ENCODE measurements at places on chromosomes 5 and 9.
A peak's percentile ranks its signal among the peaks of the same experiment; 100 is the strongest.

DNA sequence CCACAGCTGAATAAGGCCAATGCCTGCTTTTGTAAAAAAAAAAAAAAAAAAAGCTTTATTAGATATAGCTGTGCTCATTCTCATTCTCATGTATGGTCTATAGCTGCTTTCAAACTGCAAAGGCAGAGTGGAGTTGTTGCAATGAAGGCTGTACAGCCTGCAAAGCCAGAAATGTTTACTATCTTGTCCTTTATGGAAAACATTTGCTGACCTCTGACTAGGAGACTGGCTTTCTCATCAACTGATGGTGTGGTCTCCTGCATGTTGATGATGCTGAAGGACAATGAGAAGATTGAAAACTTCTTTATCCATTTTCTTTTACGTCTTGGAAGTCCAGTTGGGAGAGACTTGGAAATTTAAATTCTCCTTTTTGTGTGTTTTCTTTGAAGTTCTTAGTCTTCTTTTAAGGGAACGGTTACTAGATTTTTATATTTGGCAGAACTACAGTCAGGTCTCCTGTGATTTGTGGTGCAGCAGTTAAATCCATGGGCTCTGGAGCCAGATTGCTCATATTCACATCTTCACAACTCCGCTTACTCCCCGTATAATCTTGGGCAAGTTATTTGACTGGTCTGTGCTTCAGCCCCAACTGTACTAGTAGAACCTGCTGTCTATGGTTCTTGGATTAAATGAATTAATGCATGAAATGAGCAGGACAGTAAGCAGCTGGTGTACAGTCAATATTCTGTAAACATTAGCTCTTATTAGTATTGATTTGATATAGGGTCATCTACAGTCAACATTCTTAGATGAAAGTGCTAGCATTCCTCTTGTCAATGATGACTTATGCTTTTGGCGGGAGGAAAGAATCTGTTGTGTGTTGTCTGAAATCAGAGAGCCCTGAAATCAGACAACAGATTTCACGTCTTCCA is 39.7 kb upstream of the BASP1 start:
- DNase-seq: no peak

DNA sequence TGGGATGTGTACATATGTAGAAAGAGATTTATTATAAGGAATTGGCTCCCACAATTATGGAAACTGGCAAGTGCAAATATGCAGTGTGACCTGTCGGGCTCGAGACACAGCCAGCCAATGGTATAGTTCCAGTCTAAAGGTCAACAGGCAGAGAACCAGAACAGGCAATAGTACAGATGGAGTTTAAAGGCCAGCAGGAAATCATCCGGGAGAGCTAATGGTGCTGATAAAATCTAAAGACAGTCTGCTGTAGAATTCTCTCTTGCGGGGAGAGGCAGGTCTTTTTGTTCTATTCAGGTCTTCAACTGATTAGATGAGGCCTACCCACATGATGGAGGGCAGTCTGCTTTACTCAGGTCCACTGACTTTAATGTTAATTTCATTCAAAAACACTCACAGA is 21.8 kb downstream of the ANKRD31 start:
- no peak for DNase-seq

DNA sequence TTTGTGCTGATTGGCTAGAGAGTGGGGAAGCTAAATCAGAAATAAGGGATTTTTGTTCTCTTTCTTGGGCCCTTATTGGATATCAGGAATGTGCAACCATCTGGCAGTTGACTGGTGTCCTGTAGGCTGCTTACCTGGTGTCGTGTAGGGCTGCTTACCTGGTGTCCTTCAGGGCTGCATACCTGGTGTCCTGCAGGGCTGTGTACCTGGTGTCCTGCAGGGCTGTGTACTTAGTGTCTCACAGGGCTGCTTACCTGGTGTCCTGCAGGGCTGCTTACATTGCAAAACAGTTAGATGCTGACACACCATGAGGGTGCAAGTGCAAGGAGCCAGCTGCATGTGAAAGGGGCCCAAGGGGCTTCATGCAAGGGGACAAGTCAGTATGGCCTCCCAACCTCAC is 249.3 kb downstream of the ICE1 start:
- DNase-seq: no peak

DNA sequence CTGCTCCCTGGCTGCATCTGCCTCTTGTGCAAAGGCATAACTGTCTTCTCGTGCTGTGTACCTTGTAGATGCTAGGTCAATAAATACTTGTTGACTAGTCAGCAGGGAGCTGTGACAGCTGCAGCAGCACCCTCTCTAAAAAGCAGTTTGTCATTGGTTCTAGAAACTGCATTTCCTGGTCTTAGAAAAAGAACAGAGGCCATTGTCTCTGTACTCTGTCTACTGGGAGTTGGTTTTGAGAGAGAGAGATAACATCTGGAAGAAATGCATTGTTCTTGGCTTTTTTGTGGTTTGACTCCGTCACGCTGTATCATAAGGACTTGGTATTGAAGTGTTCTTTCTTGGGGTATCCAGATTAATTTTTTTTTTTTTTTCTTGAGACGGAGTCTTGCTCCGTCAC is 32.3 kb downstream of the SH3GLB2 start:
- DNase-seq: no peak

GRCh38 chr9:2213830-2214468 is 198.8 kb downstream of the SMARCA2 start:
- DNase-seq: no peak

DNA sequence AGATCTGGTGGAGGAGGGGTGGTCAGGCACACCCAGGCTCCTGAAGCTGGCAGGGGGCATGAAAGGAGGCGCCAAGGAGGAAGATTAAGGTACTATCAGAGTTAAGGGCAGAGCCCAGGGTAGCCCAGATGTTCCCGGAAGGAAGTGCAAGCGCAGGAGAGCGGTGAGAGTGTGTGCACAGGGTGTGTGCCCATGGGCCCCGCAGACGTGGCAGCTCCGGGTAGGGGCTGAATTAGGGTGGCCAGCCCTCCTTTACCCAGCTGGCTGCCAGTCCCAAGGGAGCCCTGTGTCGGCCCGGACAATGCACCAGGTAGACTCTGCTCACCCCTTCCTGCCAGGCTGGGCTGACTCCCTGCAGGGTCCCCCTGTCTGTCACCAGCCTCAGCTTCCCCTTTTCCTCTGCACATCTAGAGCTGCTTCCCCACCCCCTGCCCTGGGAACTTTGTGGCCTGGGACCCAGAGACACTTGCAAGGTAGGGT is at the start of gene SMIM33:
Gene SMIM33, plus strand, starts transcription at position 184 of the 480 bp plus-strand sequence. Its CDS starts 118 bp downstream, at position 302.
- DNase-seq: no peak

- no peak for DNase-seq
Observed at GRCh38 chr9:33884856-33885701, 68.1 kb downstream of the UBE2R2 start.

- no peak for DNase-seq
Observed at GRCh38 chr9:89885156-89885555, 280.3 kb downstream of the GADD45G start.

DNA sequence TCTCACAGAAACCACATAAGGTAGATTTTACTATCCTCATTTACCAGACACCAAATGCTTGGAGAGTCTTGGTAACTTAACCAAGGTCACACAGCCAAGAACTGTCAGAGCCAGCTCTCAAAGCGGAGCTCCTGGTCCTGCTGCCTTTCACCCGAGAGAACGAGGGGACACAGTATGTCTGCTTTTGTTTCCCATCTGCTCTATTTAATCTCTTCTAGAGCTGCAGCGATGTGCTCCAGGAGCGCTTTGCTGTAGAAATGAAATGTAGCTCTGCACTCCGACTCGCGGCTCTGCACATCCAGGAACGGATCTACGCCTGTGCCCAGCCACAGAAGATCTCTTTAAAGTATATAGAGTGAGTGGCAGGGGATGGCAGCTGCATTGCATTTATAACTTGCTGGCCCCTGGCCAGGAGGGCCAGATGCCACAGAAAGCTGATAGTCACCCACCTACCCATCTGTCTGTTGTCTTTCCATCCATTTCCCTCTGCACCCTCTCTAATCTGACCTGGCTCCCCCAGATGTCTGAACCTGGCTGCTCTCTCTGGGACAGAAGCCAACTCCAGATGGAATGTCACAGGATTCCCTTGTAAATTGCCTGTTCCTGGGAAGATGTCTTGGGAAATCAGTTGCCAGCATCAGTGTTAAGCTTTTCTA is 21.4 kb upstream of the TRMT10B start:
- no peak for DNase-seq

DNA sequence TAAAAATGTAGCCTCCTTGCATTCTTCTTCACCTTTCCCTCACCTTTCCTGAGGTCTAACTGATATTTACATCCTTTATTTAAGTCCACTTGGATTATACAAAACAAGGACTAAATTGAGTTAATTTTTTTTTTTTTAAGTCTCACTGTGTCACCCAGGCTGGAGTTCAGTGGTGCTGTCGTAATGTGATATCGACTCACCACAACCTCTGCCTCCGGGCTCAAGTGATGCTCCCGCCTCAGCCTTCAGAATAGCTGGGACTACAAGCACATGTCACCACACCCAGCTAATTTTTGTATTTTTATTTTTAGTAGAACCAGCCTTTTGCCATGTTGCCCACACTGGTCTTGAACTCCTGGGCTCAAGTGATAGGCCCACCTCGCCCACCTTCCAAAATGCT is 195.3 kb downstream of the BNC2 start:
- no peak for DNase-seq

DNA sequence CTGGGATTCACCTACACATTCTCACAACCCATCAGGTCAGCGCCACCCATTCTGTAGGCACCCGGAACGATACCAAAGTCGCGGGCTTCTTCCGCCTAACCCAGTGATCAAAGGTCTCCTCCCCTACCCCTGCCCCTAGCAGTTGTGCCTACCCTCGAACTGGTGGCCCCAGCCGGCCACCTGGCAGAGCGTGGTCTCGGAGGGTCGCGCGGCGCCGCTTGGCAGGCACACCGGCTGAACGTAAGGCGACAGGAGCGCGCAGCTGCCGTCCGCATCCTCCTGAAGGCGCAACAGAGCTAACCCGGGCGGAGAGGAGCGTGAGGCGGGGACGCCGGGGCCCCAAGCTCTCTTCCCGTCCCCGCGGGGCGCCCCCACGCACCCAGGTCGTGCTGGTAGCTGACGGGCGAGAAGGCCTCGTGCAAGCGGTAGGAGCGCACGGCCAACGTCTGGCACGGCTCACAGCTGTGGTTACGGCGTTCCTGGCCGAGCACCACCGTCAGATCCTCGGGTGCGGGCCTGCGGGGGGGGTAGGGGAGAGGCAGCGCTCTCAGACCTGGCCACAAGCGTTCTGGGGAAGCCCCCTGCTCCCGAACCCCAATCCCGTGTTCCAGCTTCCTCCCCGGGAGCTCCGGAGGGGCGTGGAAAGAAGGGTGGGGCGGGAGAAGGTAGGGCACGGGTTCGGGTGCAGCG is 2.8 kb upstream of the PFN3 start:
- no peak for DNase-seq

GRCh38 chr9:250625-251024 is 36.0 kb downstream of the DOCK8 start:
- DNase-seq: no peak

DNA sequence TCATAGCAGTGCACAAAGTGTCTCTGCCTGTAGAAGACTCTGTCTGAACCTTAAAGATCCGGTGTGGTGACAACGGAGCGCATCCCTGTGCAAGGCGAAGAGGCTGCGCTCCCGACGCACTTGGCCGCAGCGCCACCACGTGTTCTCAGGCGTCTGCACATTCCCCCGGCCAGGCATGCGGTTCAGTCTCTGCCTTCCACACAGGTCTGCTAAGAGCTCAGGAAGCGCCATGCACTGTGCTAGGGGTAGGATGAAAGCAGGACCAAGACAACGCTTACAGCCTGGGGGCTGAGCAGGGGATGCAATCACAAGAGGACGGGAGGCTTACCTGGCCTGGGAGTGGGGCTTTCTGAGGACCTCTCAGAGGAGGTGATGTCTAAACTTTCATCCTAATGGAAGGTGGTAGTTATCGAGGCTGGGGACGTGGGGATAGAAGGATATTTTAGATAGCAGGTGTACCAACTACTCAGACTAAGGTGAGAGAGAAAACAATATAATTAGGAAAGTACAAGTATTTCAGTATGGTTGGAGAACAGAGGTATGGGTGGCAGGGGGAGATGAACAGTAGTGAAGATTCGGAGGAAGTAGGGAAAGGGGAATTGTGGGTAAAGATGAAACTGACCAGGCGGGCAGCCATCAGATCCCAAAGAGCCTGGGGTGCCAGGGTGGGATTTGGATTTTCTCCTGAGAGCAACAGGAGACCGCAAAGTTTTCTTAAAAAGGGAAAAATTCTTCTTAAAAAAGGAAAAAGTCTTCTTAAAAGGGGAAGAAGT is 13.3 kb downstream of the CAPSL start:
- DNase-seq: peak; percentile 88

- no peak for DNase-seq
Observed at GRCh38 chr5:33422191-33422590, 18.6 kb upstream of the TARS1 start.

DNA sequence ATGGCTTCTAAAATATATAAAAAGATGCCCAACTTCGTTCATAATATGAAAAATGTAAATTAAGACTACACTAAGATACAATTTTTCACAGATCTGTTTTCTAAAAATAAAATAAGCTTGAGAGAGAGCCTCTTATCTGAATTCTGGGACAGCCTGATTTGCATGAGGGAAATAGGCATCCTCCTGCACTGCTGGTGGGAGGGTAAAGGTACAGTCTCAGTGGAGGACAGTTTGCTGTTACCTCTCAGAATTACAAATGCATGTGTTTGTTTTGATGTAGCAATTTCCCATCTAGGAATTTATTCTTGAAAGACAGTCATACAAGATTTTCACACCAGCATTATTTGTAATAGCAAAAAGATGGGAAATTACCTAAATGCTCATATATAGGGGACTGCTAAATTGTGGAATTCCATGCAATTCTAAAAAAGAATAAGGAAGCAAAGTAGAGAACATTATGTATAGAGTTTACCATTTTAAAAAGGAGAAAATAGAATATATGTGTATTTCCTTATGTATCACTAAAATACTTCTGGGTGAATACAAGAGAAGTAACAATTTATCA is 75.7 kb downstream of the ZSWIM6 start:
- DNase-seq: no peak

- no peak for DNase-seq
Observed at GRCh38 chr5:174145091-174145490, 99.6 kb downstream of the NSG2 start.

GRCh38 chr5:175261037-175261436 is 182.9 kb downstream of the DRD1 start:
- DNase-seq: no peak

- DNase-seq: peak; percentile 34
Observed at GRCh38 chr9:78982849-78983248, 588.9 kb upstream of the TLE4 start.

GRCh38 chr9:33942471-33943083 is 106.1 kb downstream of the UBAP2 start:
- no peak for DNase-seq

DNA sequence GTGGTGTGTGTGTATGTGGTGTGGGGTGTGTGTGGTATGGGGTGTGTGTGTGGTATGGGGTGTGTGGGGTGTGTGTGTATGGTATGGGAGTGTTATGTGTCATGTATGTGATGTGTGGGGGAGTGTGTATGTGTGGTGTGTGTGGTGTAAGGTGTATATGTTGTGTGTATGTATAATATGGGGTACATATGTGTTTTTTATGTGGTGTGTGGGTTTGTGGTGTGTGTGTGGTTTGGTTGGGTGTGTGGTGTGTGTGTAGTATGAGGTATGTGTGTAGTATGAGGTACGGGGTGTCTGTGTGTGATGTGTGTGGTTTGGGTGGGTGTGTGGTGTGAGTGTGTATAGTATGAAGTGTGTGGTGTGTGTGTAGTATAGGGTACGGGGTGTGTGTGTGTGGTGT is 11.4 kb downstream of the ECSCR start:
- DNase-seq: no peak
